ENCODE measurements at places on chromosomes 4 and X. TPM values are rescaled to one million over a fixed set of nuclear protein-coding genes. Genes with fewer than 3 reads are reported as not detected.
A peak's percentile ranks its signal among the peaks of the same experiment; 100 is the strongest.

Gene XKRX
- 3.7 TPM for total RNA-seq

Gene ALB
- total RNA-seq, result not detected

Gene ZNF280C
- 8.4 TPM for total RNA-seq

Gene GABRE
- total RNA-seq, result 13.9 TPM

Gene PAGE4
- total RNA-seq, result not detected

Gene FMR1NB
- not detected for total RNA-seq

Gene AKAP4
- total RNA-seq, result not detected

Gene MAMLD1
- total RNA-seq, result 2.5 TPM

GRCh38 chr4:8548731-8549351, 31.4 kb upstream of the GPR78 start:
- no peak for DNase-seq

DNA sequence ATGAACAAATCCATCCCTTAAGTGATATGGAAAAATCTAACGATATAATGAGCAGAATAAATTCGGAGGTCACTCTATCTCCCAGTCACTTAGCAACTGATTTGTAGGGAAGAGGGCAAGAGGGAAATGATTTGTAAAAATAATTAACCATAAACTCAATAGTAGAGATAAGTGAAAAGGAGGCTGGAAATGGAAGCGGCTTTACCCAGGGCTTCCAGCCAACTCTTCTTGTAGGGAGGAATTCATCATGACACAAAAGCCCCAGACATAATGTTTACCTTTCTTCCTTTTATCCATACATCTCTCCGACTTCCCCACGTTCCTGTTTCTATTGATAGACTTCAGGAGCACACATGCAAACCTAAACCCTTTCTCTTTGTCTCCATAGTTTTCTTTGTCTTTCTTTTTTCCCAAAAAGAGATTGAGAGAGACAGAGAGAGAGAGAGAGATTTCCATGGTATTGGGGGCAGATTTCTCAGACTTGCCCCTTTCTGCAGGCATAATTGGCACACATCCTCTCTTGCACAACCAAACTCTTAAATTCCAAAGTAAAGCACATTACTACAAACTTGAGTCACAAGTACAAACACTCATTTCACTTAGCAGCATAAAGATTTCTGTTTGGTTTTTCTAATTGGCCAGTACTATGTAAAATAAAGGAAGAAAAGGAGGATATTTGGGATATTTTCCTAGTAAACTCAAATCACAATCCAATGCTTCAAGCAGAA, 140.9 kb downstream of the MAPK10 start:
- peak; percentile 24 for DNase-seq

GRCh38 chr4:99833756-99834155, 17.1 kb downstream of the DAPP1 start:
- DNase-seq, result no peak

DNA sequence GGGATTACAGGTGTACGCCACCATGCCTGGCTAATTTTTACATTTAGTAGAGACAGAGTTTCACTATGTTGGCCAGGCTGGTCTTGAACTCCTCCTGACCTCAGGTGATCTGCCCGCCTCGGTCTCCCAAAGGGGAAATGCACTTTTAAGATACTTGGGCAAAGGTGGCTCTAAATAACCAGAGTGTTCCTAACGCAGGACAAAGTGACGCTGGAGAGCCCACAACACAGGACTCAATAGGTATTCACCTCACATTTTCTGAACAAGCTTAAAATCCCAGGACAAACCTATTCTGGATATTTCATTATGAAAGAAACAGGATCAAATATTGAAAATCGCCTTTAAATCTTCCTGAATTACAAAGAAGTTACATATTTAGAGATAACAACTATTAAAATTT, 69.0 kb downstream of the WDFY3 start:
- DNase-seq, result no peak

DNA sequence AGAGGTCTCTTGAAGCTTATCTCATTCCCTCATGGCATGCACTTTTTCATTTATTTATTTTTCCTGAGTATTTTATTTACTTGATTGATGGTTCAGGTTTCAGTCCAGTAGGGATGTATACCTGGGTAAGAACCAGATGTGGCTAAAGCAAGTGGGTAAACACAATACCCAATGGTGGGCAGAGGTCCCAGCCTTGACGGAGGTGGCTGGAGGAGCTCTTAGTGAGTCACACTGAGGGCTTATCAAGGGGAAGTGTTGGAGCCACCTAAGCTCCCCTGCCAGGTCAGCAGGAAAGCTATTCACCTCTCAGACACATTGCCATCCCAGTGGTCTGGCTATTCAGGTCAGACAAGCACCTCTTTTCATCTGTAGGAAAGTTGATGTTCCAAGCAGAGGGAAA, 236.2 kb upstream of the MAGEB16 start:
- DNase-seq, result no peak

DNA sequence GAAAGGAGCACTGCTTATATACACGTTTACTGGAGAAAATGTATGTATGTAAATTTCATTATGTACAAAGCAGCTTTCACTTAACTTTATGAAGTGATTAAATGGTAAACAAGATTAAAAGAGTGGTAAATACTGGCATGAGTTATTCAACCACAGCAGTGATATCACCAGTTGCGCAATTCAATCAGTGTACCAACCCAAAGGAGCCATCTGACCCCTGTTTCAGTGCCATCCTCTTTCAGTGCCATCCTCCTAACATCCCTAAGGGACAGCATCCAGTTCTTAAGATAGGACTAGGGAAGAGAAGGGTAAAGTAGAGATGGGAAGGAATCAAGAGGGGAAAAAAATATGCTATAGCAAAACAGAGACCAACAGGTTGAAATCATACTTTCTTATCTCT, 16.2 kb downstream of the HPF1 start:
- DNase-seq, result peak; percentile 36

DNA sequence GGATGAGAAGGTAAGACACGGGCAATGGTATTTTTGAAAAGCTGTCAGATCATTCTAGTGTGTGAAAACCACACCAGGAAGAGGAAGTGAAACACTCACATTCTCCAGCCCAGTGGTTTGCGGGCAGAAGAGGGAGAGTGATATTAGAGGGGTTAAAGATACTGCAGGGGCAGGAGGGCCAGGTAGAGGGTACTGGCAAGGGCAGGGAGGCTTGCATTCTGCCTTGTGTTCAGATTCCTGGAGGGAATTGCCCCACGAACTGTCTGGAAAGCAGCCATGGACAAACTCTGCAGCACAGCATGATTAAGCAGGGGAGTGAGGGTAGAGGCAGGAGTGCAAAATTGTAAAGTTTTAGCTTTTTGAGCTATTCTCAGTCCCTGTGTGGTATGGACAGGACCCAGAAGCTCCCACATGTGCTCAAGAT, 30.9 kb downstream of the NIPAL1 start:
- peak; percentile 46 for DNase-seq

GRCh38 chr4:138775489-138775888, 240.1 kb upstream of the NOCT start:
- DNase-seq, result no peak

GRCh38 chrX:132165651-132166050, 37.8 kb upstream of the FRMD7 start:
- DNase-seq, result peak; percentile 72

DNA sequence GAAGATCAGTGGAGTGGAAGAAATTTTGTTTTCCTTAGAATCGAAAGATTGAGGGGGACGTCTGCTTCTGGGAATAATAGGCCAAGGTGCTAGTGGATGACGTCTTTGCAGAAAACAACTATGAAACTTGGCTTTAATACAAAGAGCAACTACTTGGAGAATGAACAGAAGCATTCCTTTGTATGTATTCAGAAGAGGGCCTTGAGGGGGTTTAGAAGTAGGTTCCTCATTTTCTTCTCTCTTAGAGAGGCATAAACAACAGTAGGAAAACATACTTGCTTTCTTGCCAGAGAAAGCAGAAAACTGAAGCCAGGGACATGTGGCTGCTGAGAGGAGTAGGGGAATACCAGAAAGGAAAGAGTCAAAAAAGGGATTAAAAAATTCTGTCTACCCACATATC, 167.8 kb downstream of the ZNF330 start:
- peak; percentile 76 for DNase-seq

DNA sequence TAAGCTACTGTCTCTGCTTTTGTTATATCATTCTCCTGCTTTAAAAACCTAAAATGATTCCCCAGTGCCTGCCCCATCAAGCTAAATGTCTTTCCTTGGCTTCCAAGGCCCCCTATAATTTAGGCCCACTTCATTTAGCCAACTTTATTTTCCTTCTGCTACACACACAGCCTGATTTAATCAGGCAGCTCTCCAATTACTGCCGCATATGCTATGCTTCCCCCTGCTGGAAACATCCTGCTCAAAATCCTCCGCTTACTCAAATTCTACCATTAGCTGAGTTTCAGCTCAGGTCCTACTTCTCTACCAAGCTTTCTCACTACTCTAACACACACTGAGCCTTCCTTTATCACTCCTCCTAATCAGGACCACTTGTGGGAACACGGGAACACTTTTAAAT, 17.0 kb downstream of the LAMP2 start:
- DNase-seq, result peak; percentile 28

- DNase-seq, result peak; percentile 74
Measured at GRCh38 chrX:78650906-78651437, 8.2 kb downstream of the RTL3 start.

DNA sequence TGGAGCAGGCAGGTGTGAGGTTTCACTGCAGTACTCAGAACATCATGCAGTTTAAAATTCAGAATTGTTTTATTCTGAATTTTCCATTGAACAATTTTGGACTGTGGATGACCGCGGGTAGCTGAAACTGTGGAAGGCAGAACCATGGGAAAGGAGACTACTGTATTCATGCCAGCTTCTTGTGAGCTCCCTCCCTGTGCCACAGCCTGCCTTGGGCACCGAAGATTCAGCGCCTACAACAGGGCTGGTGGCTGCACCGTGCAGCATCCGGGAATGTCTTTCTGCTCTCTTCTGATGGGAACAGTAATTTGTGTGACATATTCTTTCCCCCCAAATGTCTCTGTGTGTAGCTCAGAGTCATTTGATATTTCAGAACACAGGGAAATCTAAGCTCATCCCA, 118.5 kb upstream of the NKX1-1 start:
- DNase-seq, result no peak

GRCh38 chr4:115110191-115111181, 2.9 kb downstream of the NDST4 start:
- DNase-seq, result peak; percentile 0

DNA sequence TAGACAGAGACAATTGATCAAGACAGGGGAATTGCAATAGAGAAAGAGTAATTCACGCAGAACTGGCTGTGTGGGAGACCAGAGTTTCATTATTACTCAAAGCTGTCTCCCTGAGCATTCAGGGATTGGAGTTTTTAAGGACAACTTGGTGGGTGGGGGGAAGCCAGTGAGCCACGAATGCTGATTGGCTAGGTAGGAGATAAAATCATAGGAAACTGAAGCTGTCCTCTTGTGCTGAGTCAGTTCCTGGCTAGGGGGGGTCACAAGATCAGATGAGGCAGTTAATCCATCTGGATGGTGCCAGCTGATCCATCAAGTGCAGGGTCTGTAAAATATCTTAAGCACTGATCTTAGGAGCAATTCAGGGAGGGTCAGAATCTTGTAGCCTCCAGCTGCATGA, 358.6 kb downstream of the GPM6A start:
- peak; percentile 60 for DNase-seq

DNA sequence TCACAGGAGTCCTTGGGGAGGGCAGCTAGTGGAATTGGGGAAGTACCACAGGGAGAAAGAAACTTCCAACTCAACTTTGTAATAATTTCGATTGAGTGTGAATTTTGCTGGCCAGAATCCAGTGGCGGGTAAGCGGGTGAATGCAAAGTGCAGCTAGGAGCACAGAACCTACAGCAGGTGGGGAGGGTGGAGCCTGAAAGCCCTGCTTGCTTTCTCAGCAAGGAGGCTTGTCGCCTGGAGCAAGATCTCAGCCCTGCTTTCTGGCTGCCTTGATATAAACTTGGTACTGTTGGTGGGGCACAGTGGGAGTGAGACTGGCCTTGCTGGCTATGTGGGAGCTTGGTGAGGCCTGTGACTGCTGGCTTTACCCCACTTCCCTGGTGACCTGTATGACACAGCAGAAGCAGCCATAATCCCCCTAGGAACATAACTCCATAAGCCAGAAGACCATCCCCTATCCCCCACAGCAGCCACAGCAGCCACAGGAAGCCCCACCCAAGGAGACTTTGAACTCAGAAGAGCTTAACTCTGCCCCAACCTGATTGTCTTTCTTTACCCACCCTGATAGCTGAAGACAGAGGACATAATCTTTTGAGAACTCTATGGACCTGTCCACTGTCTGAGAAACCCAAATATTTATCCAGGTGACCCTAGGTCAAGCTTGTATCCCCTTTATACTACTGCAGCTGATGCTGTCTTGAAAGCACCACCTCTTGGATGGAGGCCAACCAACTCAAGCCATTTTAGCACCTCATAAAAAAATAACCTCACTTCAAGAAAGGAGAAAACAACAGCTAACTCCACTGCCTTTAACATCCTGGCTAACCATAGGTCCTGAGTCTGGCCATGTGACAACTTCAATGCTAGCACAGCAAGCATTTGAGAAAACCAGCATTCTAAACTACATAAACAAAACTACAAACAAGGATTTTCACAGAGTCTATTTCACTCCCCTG, 87.2 kb upstream of the PDE5A start:
- no peak for DNase-seq

- DNase-seq, result peak; percentile 8
Measured at GRCh38 chrX:11591723-11592346, 73.9 kb downstream of the ARHGAP6 start.

- no peak for DNase-seq
Measured at GRCh38 chr4:110278127-110278526, 79.7 kb upstream of the ELOVL6 start.

DNA sequence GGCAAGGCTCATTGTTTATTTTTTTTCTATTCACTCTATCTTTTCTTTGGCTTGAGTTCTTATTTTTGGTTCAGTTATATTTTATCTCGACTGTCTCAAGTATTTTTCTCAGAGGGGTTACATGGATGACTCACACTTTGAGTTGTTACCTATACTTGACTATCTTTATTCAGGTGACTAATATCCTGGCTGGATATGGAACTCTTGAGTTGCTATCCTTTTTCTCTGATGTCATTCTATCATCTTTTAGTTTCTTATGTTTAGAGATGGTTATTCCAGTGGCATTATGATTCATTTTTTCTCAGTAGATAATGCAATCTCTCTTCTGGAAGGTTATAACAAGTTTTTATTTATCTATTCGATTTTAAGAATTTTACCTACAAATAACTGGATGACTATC, 117.9 kb downstream of the COX18 start:
- DNase-seq, result peak; percentile 46

- DNase-seq, result no peak
Measured at GRCh38 chrX:7074148-7074907, 73.2 kb upstream of the STS start.

GRCh38 chr4:88690355-88690754, 7.3 kb downstream of the NAP1L5 start:
- DNase-seq, result peak; percentile 35

DNA sequence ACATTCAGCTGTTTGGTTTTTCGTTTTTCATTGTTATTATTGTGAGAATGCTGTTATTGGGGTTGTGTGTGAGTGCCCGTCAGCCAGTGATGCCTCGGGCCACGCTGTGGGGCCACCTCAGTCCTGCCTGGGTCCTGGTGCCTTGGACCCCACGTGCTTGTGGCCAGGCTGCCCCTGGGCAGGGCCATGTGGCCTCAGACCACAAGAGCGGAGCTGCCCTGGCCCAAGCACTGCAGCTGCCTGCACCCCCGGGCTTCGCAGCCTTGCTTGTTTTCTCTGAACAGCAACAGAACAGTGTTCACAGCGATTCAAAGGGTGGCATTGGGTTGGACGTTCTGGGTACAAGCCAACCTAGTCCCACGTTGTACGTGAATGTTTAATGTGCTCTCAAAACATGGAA, 56.9 kb downstream of the CPLX1 start:
- DNase-seq, result no peak

GRCh38 chrX:53093177-53093655, 726 bp upstream of the KANTR start:
- DNase-seq, result peak; percentile 80

GRCh38 chr4:23805450-23805851, 84.4 kb downstream of the PPARGC1A start:
- peak; percentile 22 for DNase-seq

Measured in M059J (cell line).